CD4-positive, alpha-beta T cell (primary cell): ENCODE measurements at places on chromosomes 7 and 10.

- DNase-seq = no peak
These were observed 88.3 kb upstream of the CYP26C1 start for GRCh38 chr10:92972066-92972870.

- DNase-seq = no peak
These were observed 8.0 kb downstream of the KLF6 start for GRCh38 chr10:3776796-3777571.

- DNase-seq = no peak
These were observed 149.1 kb upstream of the ADO start for GRCh38 chr10:62655337-62655994.

DNA sequence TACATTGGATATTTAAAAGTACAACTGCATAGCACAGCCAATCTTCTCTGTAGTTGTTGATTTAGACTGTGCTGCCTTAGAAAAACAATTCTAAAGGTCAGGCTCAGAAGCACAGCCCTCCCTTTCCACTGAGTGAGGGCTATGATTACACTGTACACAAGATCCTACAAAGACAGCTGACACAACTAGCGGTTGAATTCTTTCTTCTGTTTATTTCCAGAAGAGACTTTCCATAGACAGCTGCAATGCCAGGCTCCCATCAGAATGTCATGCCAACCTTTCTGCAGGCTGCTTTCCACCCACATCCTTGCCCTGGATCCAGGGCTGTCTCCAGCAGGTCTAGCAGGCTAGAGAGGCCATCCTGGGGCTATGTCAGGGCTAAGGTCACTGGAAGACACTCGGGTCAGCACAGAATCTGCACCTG lies 39.3 kb downstream of the FAM13C start:
- DNase-seq = no peak

DNA sequence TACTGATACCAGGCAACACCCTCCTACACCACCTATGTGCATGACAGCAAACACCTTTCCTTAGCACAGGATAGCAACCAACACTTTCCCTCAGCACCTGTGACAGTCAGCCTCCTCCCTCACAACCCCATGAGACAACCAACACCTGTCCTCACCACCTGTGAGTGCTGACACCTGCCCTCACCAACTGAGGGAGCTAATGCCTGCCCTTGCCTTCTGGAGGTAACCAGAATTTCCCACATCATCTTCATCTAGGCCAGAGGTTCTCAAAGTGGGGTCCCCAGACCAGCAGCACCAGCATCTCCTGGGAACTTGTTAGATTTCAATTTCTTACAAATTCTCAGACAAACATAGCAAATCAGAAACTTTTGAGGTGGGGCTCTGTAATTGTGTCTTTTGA lies 112.5 kb downstream of the GRID1 start:
- no peak for DNase-seq

- no peak for DNase-seq
These were observed 609 bp downstream of the KLRG2 start for GRCh38 chr7:139482662-139483466.

- no peak for DNase-seq
These were observed 345.6 kb upstream of the NRP1 start for GRCh38 chr10:33680036-33680435.

GRCh38 chr10:102504179-102504975 lies 605 bp downstream of the SUFU start:
- DNase-seq = peak; percentile 38

GRCh38 chr7:1121886-1122831 lies 34.2 kb downstream of the GPER1 start:
- no peak for DNase-seq

DNA sequence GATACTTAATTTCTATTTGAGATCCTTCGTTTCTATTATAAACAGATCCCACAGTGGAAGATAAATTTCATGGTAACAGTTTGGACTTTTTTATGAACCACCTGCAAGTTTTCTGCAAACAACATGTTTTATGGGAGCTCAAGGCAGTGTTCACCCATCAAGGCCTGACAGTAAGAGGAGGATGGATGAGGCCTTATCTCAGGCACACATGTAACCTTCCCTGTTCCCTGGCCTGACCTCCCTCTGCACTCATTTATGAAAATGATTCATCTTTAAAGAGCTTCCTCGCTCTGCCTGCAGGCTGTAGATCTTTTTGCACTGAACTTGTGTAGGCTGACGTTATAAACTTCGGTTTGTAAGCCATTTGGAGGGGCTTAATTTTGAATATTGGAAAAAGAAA lies 500.1 kb downstream of the GATA3 start:
- DNase-seq = no peak

GRCh38 chr10:87550741-87551140 lies 46.0 kb downstream of the MINPP1 start:
- no peak for DNase-seq
